Right renal pelvis (tissue), 4 donors: ENCODE measurements at places on chromosomes 12 and 14. TPM values are rescaled to one million over a fixed set of nuclear protein-coding genes. Genes with fewer than 3 reads are reported as not detected.

The RHOJ gene
- polyA plus RNA-seq, result 22.6 TPM

The AGAP2 gene
- polyA plus RNA-seq, result 2.0 TPM

The ALDH1L2 gene
- polyA plus RNA-seq, result 1.00 TPM

The ABHD12B gene
- polyA plus RNA-seq, result 0.80 TPM

The GPR68 gene
- polyA plus RNA-seq, result 1.7 TPM

The FGD6 gene
- 8.7 TPM for polyA plus RNA-seq

The PLA2G1B gene
- polyA plus RNA-seq, result 0.47 TPM

- DNase-seq, result no peak
These were observed 8.1 kb upstream of the KRT4 start for GRCh38 chr12:52821826-52822660.

DNA sequence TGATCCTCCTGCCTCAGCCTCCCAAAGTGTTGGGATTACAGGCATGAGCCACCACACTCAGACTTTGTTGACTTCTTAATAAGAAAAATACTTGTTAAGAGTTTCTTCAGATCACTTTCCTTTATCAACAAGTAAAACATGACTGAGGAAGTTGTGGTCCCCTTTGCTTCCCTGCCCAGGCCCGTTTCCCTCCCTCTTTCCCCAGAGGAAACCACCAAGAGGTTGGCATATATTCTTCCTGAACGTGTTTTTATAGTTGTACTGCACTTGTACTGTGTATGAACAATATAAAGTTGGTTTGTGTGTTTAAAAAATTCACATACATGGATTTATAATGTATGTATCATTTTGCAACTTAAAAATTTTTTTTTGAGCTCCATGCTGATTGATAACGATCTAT, 28.4 kb downstream of the PTPN11 start:
- DNase-seq, result no peak

DNA sequence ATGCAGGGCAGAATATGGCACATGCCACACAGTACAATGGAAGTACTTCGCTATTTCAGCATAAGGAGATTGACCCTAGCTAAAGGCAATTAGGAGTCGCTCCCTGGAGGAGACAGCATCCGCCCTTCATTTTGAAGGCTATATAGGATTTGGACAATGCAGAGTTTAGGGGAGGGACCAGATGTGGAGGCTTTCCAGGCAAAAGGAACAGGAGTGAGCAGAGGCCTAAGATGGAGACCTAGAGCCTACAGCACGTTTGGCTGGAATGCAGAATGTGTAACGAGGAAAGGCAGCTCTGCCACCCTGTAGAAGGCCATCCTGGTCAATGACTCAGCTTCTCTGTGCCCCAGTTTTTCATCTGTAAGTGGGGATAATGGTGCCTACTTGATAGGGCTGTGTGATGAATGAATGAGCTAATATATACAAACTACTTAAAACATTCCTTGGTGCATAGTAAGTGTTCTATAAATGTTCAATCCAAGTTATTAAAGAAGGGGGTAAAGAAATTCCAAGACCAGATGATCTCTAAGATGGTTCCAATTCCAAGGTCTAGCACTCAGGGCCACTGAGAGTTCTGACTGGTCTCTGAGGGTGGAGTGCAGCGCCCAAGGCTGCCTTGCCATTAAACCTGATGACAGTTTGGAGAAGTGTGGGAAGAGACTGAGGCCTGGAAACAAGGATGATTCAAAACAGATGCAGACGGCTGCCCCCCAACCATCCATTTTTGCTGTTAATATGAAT, 54.3 kb upstream of the FRMD6 start:
- DNase-seq, result no peak

- DNase-seq, result no peak
These were observed 20.3 kb downstream of the LRRC74A start for GRCh38 chr14:76846331-76847047.

DNA sequence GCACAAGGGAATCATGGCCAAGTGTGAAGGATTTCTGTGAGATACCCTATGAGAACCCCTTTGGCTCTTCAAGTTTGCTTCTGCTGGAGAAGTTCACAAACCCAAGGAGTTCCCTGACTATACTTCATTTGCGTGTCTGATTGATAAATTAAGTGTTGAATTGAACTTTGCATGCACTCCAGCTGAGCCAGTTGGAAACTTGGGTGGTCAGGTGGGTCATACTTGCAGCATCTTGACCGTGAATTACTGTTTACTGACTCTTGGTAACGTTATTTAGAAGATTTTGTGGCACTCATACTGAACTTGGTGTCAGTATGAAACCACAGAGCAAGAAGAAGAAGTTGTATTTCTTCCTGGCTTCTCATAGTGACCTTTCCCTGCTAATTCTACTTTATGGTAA, 77.5 kb downstream of the TGFB3 start:
- no peak for DNase-seq

DNA sequence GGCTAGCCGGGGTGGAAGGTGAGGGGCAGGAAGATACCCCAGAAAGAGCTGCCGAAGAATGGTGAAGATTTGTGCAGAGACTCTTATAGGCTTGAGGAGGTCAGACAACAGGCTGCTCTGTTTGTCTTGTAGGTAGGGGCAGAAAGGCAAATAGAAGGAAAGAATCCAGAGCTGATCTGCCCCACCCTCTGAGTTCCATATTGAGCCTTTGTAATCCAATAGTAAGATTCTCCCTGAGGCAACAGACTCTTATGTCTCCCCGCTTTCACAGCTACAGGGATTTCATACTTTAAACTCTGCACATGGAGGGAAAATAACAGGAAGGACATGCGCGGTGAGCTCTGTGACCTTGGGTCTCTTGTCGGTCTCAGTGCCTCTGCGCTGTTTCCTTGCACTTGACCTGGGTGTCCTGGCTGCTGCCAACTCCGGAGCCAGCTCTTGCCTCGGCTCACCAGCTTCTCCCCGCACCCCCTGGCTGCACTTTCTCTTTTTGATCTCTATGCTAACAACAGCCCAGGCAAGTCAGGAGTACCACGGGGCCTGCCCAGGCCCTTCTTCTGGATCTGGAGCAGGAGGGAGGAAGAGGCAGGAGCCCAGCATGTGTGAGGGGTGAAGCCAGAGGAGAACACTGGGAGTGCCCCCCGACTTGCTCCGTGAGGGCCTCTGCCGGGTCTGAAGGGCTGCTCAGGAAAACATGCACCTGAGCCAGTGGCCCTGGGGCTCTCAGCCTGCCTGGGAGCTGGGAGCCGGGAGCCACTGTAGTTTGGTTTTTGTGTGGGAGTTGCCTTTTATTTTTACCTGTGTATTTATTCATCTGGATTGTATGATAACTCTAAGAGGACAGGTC, 75.8 kb downstream of the PPP1R36 start:
- DNase-seq, result no peak

DNA sequence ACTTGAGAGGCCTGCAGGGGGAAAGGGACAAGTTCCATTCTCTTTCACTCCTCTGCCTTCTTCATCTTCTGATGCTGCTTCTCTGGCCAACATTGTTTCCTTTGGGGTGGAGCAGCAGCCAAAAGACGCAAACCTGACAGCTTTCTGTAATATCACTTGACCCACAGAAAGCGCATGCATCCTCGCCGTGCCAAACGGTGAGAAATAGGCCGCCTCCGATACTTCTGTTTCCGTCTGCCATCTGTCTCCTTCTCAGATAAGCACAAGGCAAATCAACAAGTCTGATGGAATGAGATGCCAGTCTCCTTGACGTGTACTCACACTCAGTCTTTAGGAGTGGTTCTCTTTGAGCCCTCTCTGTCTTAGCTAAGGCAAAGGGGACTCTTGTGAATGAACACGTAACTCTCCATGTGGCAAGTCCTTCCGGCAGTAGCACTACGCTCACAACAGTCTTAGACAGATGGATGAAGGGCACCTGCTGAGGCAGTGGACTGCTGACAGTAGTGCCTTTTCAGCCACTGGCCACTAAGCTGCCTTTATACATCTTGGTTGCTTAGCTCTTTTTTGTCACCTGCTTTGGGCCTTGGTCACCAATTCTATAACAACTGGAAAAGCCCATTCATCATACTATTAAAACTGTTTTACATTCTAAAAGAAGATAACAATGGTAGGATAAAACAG, 214.1 kb downstream of the FBXL14 start:
- DNase-seq, result no peak

DNA sequence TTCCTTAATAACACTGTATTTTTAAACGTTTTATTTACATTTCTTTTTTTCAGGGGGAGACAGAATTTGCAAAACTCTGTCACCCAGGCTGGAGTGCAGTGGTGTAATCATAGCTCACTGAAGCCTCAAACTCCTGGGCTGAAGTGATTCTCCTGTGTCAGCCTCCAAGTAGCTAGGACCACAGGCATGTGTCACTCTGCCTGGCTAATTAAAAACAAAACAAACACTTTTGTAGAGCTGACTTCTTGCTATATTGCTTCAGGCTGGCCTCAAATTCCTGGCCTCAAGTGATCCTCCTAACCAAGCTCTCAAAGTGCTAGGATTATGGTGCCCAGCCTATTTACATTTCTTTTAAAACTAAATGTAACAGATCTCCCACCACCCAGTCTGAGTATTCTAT, 12.7 kb downstream of the CPSF6 start:
- DNase-seq, result no peak

- DNase-seq, result no peak
These were observed 263.9 kb downstream of the KCNC2 start for GRCh38 chr12:74945771-74946198.

DNA sequence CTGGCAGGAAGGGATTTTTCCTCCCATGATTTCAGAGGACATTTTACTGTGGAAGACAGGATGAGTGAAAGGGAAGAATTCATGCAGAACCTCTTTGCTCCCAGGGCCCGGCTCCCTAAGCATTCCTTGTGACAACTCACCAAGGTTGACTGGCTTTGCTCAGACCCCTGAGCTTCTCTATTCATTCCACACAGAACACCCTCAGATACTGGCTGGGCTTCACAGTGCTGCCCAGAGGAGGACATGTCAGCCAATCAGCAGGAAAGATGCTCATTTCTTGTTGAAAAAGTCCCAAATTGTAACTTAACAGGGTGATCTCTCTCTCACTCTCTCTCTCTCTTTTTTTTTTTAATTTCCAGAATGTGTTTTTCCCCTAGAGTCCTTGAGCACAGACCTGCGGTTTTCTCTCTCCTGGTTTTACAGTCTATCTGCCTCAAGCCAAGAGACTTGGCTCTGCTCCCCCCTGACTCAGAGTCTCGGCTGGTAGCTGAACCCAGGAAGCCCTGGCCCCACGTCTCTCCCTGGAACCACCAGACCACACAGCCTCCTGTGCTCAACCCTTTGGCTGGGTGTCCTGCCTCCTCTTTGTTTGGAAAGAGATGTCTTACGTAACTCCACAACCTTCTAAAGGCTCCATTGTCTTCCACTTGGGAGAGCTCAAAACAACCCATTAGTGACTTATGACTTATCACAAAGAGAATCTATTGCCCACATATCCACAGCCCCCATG, 43.9 kb downstream of the SSPN start:
- no peak for DNase-seq

- no peak for DNase-seq
These were observed 272.7 kb downstream of the ALG10B start for GRCh38 chr12:38589306-38589632.

GRCh38 chr14:104549536-104550339, 29.8 kb upstream of the C14orf180 start:
- no peak for DNase-seq

GRCh38 chr12:18375131-18375530, 113.8 kb downstream of the PIK3C2G start:
- no peak for DNase-seq

GRCh38 chr12:60112063-60112462, 516.2 kb downstream of the SLC16A7 start:
- DNase-seq, result no peak

DNA sequence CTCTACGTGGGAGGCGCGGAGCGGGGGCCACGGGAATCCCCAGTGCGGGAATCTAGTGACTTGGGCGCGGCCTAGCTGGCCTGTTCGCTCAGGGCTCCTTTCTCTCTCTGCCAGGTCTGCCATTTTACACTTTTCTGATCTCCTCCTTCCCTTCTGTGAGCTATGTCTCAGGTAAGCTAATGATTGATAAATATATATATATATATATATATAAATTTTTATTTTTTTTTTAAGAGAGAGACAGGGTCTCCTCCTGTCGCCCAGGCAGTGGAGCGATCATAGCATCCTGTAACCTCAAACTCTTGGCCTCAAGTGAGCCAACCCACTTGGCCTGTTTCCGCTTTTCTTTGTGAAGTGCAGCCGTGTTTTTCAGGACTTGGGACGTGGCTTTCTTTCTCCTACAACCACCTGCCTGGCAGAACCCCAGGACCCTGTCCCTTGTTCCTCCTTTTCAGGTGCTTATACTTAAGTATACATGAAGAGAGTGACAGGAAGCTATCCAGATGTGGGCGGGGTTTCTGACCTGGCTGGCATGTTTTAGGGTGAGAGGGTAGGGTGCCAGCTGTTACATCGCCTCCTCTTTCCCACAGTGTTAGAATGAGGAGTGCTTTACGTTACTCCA, 547 bp downstream of the ZNF140 start:
- no peak for DNase-seq

DNA sequence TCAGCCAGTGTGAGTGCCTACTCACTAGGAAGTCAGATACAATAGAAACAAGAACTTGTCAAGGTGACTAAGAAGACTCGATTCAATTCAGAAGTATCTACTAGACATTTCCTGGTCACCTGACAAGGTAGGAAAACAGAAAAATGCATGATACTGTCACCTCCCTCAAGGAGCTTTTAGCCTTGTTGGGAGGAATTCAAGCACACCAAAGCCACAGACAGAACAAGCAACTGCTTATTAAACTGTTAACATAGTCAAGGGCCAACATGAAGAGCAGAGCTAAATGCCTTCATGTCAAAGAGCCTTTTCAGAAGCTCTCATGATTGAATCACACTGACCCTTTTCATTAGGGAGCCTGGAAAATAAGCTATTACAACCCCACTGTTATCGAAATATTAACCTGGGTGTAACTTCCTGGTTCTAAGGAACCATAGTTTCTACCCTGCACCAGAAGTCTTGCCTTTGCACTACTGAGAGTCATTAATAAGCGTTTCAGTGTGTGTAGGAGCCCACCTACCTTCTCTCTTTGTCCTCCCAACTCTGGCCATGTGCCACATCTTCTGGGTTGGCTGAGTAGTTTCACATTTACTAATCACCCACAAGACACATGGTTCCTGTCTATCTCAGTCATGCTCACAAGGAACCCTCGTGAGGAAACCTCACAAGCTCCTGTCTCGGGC, 31.0 kb upstream of the LGALS3 start:
- DNase-seq, result no peak

DNA sequence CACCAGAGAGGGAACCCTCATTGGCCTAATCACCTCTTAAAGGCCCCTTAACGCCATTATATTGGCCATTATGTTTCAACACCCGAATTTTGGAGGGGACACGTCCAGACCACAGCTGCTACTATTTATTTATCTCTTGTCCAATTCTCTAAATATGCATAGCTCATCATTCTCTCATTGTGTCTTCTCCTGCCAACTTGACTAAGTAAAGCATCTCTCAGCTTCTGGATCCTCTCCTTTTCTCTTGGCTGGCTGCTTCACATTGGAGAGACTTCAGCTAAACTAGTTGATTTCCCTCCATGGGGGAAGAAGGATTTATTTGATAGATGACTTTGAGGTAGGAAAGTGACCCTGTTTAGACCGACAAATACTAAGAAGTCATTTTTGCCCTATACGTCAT, 120.4 kb upstream of the KRR1 start:
- DNase-seq, result no peak

GRCh38 chr12:76074701-76075336, 9.7 kb downstream of the NAP1L1 start:
- no peak for DNase-seq

GRCh38 chr14:39232554-39233415, 930 bp upstream of the MIA2 start:
- no peak for DNase-seq

GRCh38 chr14:100223332-100224201, 15.4 kb upstream of the YY1 start:
- DNase-seq, result no peak

GRCh38 chr14:54728700-54729527, 162.0 kb downstream of the SAMD4A start:
- no peak for DNase-seq
